ENCODE measurements at places on chromosomes 11 and 22.
A peak's percentile ranks its signal among the peaks of the same experiment; 100 is the strongest.

DNA sequence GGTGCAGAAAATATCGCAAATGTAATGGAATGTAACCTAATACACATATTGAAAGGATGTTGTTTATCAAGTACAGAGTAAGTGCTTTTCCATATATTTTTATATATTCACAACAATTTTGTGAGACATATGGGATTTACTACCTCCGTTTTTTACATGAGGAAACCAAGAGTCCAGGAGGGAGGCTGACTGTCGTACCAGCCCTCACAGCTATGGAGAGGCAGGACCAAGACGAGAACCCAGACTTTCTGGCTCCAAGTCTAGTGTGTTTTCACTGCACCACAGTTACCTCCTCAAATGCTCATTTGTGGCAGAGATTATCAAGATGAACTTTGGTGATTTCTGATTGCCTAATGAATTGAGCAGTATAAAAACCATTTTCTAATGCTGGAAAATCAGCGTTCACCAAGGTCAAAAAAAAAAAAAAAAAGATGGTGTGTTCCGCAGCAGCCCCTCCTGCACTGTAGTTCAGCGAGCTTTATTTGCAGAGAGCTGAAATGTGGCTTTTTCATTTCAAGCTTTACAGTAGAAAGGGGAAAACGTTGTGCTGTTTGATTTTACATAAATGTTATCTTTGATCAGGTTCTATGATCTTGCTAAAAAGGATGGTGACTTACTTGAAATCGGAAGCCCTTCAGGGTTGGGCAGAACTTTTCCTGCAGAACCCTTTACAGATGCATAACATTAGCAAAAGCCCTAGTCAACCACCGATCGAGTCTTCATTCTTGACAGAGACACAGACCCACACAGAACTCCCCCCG, 44.7 kb upstream of the WEE1 start:
- DNase-seq: no peak

DNA sequence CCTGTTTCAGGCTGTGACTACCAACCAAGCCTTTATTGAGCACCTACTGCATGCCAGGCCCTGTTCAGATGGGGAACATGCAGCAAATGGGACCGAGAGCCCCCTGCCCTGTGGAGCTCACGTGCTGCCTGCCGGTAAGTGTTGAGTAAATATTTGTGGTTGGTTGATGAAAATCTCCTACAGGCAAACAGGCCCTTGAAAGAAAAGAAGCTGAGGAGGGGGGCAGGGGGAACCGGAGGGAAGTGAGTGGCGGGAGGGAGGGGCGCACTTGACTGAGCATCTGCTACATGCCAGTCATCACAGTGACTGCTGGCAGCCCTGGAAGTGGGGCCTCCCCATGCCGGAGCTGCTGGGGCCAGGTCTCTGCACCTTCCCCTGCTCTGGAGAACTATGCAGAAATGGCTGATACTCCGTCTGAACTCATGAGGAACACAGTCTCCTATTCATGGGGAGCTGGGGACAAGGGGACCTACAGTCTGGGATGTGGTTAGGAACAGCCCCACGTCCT, 34.2 kb downstream of the MACROD1 start:
- DNase-seq: no peak

GRCh38 chr11:67290801-67291200, 1.7 kb downstream of the ANKRD13D start:
- no peak for DNase-seq

DNA sequence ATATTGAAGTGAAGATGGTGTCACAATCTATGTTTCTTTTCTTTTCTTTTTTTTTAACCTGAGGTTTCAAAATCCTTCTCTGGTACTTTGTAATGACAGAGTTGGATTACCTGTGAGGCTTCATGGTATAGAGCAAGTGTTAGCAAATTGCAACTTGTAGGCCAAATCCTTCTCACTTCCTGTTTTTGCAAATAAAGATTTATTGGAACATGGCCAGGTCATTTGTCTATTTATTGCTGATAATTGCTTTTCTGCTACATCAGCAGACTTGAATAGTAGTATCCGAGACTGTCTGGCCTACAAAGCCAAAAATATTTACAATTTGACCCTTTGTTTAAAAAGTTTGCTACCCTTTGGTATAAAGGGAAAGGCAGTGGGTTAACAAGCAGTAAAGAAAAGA, 1059.4 kb upstream of the CCDC90B start:
- DNase-seq: no peak

GRCh38 chr22:41833369-41834004, 582 bp downstream of the SREBF2 start:
- DNase-seq: peak; percentile 40

DNA sequence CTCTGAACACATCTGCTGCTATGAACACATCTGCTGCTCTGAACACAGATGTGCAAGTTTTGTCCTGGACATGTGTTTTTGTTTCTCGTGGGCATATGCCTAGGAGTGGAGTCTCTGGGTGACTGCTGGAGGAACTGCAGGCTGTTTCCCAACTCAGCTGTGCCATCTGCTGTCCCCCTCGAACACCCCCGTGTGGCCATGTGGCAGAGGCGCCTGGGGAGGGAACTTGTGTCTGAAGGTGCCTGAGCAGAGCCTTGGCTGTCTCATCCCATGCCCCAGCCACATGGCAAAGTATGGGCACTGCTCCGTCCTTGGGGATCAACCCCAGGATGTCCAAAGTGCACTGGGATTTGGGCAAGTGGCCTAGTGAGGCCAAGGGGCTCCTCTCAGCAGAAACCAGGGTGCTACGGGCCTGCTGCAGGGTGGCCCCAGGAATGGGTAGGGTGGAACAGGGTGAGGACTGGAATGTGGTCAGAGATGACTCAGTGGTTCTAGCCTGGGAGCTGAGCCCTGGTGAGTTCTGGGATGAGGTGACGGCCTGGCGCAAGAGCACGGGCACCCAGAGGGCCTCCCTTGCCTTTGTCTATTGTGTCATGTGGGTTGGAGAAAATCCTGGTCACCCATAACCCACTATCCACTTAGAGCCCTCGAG, 14.7 kb downstream of the GATD1 start:
- DNase-seq: peak; percentile 55
